ENCODE measurements at places on chromosomes 4 and X.
A peak's percentile ranks its signal among the peaks of the same experiment; 100 is the strongest.

GRCh38 chr4:128663325-128663724 is 146.2 kb upstream of the JADE1 start:
- no peak for DNase-seq

- no peak for DNase-seq
Measured at GRCh38 chrX:65575022-65575421, 40.4 kb upstream of the LAS1L start.

DNA sequence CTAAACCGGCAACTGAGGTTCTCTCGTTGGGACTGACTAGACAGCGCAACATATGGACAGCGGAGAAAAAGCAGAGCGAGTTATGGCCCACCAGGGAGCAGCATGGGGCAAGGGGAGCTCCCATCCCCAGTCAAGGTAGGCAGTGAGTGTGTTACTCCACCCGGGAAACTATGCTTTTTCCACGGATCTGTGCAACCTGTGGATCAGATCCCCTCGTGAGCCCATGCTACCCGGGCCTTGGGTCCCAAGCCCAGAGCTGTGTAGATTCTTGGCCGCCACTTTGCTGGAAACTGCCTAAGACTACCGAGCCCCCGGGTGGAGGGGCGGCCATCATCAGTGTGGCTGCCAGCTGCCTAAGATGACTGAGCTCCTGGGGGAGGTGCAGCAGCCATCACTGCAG is 140.9 kb downstream of the PAPSS1 start:
- no peak for DNase-seq

- no peak for DNase-seq
Measured at GRCh38 chrX:20221902-20222301, 44.8 kb downstream of the RPS6KA3 start.

- DNase-seq = no peak
Measured at GRCh38 chr4:105751718-105752299, 43.2 kb downstream of the GSTCD start.

DNA sequence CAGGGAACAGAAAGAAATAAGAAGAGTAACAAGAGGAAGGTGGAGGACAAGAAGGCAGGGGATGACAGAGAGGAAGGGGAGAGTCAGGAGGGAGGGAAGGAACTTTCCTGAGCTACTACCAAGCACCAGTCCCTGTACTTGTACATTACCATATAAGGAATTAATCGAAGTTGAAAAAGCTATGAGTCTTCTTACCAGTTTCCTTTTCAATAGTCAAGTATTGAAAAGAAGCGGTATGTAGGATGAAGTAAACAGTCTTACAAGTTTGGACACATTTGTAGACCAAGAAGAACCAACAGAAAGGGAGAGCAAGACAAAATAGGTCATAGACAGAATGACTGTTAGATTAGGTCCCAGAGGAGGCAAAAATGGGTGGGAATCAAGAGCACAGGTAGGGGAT is 629.7 kb upstream of the DIPK2B start:
- DNase-seq = no peak

DNA sequence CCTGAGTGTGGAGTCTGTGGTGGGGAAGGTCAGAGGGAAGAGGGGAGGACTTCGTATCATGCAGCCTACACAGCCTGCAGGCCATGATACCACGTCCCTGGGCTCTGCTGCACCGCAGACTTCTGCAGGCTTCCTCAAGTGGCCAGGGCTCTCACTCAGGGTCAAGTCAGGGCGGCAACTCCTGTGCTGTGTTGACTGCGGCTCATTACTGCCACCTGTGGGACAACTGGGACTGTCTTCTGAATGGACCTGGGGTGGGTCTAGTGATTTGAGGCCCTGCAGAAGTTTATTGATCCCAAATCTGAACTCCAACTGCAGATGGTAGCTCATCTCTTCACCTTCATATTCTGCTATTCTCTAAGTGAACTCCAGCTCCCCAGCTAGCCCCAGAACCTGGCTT is 167.1 kb downstream of the NSUN7 start:
- DNase-seq = no peak

DNA sequence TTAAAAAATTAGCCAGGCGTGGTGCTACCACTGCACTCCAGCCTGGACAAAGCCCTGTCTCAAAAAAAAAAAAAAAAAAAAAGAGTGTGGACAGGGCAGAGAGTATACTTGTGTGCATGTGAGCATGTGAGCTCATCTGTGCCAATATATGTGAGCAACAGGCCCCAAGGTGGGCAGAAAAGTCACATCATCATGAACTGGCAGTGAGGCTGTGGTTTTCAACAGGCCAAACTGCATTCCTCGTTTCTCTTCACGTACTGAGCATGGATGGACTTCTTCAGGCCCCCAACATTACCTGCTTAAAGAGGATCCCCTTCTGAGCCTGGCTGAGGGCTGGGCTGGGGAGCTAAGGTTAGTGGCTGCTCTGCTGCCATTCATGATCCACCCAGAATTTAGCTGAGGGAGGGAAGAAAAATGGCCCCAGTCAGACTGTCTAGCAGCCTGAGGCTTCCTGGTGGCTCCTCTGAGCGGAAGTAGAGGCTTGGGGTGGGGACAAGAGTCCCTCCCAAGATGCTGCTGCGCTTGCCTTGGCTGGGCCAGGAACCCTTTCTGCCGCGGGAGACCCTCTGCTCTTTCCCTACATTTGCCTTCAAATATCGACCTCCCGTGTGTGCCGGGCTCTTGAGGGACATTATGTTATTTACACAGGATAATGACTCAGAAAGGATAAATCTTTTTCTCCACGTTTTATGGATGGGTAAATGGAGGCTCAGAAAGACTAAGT is 55.0 kb downstream of the DIPK2B start:
- DNase-seq = no peak

- no peak for DNase-seq
Measured at GRCh38 chrX:83888585-83888984, 27.6 kb downstream of the CYLC1 start.

DNA sequence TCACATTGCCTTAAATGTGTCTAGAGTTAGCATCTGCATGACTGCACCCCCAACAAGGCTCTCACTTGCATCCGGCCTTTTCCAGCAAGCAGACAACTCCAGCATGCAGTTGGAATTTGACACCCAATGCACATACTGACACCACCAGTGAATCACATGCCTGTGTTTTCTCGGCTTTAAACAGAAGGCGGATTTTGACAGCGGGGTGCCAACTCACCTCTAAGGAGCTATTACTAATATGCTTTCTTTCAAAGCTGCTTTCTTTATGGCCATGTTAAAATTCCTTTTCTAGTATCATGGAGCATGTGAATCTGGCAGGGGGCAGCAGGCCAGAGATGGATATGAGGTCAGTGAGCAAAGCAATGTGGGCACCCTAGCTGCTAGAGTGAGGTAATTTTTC is 78.0 kb upstream of the CLNK start:
- no peak for DNase-seq

GRCh38 chr4:1968686-1969295 is 40.0 kb downstream of the NELFA start:
- no peak for DNase-seq

GRCh38 chr4:174505892-174506291 is 16.4 kb downstream of the HPGD start:
- no peak for DNase-seq

DNA sequence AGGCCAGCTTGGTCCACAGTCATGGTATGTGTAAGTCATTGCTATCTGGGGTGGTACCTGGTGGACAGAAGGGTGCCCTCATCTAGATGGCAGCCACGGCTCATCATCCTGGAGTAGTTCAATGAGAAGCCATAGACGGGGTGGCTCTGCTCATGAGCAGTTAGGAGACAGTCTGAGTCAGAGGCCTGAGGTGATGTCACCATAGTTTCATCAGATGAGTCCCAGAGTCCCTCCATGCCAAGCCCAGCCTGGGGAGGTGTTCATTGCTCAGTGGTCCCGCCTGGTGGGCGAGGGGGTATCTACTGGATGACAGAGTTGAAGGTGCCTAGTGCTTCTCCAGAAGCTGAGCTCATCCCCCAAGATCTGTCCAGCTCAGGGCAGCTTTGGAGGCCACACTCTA is 49.8 kb downstream of the DLG3 start:
- DNase-seq = no peak

GRCh38 chr4:100287534-100287933 is 97.3 kb upstream of the DDIT4L start:
- no peak for DNase-seq

DNA sequence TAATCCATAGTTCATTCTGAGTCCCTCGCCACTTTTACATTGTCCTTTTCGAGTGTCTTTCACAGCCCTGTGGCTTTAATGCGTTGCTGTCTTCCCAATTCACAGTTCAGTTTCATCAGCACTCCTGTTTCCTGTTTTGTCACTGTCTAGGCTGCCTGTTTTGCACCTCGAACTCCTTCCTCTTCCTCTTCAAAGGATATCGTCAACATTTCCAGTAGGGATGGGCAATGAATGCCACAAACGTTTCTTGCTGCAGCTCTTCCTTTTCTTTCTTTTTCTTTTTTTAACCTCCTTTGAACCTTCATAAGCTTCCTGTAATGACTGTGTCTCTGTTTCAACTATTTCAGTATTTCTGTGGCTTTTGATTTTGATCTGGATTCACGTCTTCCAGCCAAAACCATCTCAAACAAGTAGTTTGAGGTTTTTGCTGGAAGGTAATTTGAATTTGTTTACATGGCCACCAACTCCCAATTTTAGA is 105.4 kb downstream of the ANXA3 start:
- no peak for DNase-seq

- peak; percentile 42 for DNase-seq
Measured at GRCh38 chr4:1746265-1746691, 25.0 kb downstream of the TACC3 start.
